AML-193 (cell line): ENCODE measurements at places on chromosomes 6 and 20.

DNA sequence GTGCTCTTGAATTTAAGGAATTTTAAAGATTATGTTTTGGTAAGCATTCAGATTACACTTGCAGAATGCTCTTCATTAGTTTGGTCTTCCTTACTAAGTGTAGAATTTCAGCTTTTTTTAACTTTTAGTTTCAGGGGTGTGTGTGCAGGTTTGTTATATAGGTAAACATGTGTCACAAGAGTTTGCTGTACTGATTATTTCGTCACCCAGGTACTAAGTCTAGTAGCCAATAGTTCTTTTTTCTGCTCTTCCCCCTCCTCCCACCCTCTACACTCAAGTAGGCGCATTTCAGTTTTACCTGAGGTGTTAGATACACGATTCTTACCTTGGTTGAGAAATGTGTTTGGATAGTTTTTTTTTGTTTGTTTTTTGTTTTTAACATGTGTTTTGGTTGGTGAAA is 68.3 kb downstream of the AFG1L start:
- no peak for DNase-seq

- peak; percentile 87 for DNase-seq
Measured at GRCh38 chr6:79868098-79868722, 79.1 kb downstream of the ELOVL4 start.

- no peak for DNase-seq
Measured at GRCh38 chr6:105836379-105836778, 249.8 kb upstream of the PRDM1 start.

DNA sequence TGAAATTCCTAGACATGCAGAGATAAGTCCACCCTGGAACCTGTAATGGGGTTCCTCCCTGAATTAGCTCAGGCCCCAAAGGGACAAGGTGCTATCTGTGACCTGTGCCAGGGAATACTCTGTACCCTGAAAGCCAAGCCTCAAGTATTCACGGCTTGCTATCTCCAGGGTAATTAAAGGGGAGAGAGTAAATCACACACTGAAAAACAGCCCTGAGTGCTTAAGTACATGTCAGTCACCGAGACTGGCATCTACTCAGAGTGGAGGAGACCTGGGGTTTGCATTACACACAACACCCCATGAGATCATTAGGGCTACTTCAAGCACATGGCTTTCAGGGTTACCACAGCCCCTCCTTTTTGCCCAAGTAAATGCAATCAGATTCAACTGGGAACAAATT is 188.1 kb downstream of the CD83 start:
- no peak for DNase-seq

DNA sequence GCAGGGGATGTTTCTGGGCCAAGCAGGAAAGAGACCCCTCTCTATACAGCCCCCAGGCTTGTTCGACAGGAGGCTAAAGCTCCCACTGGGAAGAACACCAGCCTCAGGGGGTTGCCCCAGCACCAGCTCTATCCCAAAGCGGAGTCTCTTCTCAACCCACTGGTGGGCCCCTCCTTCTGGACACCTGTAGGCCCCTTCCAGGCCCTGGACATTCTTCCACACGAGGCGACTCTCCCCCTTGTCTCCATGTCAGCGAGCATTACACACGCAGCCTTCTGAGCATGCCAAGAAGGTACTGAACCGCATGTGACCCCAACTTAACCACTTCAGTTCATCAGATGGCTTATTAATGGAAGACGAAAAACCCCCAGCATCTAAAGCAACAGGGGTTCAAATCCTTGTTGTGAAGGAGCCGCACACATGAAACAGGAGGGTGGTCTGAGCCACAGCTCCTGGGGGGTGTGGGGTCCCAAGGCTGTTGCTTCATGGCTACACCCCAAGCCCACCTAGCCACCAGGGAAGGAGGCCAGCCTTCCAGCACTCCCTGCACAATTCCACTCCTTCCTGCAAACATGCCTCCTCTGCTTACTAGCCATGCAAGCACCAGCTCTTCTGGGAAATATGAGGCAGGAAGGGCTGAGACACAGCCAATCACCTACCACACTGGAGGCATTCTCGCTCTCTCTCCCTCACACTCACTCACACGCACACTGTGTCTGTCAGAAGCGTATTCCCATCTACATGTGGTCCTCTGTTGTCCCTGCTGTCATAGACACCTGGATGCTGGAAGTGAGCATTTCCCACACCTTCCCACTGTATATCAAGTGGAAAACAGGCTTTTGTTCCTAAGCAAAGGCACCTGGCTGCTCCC is 104.5 kb downstream of the NOL4L start:
- DNase-seq, result no peak

- no peak for DNase-seq
Measured at GRCh38 chr6:36547646-36548400, 544 bp upstream of the STK38 start.
